Left lung (tissue), 14 donors: ENCODE measurements at places on chromosomes 6 and 20. TPM values are rescaled to one million over a fixed set of nuclear protein-coding genes. Genes with fewer than 3 reads are reported as not detected.

Gene SLC12A5
- polyA plus RNA-seq = 1.5 TPM

Gene ZBTB9
- polyA plus RNA-seq = 9.4 TPM

Gene KIZ
- polyA plus RNA-seq = 29.7 TPM

Gene MMP24OS
- polyA plus RNA-seq = 41.6 TPM

Gene BPI
- 3.2 TPM for polyA plus RNA-seq

Gene CNKSR3
- polyA plus RNA-seq = 33.2 TPM
